CD4-positive, CD25-positive, alpha-beta regulatory T cell (primary cell): ENCODE measurements at places on chromosomes 13 and 19. TPM values are rescaled to one million over a fixed set of nuclear protein-coding genes. Genes with fewer than 3 reads are reported as not detected.

The ACER1 gene
- total RNA-seq, result 0.54 TPM

The MAST3 gene
- total RNA-seq, result 45.9 TPM

The ETV2 gene
- not detected for total RNA-seq

GRCh38 chr19:4556597-4557127 is 2.8 kb downstream of the SEMA6B start:
- no peak for DNase-seq
- no peak overlapping the region for H3K4me3 ChIP-seq
- H3K27ac ChIP-seq, result no peak overlapping the region
- no peaks in the 10 kb centered on the region for H3K36me3 ChIP-seq

- no peak for DNase-seq
- H3K27me3 ChIP-seq, result no peaks in the 10 kb centered on the region
- H3K4me1 ChIP-seq, result no peaks in the 10 kb centered on the region
- no peaks in the 10 kb centered on the region for H3K36me3 ChIP-seq
- H3K4me3 ChIP-seq, result no peak overlapping the region
These were observed 126.0 kb downstream of the RAP2A start for GRCh38 chr13:97559981-97560380.

- H3K36me3 ChIP-seq, result peaks cover 28% of the 10 kb centered on the region
- H3K4me3 ChIP-seq, result peak overlapping the region; percentile 96
- no peak for DNase-seq
- peak overlapping the region; percentile 93 for H3K27ac ChIP-seq
These were observed 919 bp downstream of the GTF3A start for GRCh38 chr13:27425158-27425917.

DNA sequence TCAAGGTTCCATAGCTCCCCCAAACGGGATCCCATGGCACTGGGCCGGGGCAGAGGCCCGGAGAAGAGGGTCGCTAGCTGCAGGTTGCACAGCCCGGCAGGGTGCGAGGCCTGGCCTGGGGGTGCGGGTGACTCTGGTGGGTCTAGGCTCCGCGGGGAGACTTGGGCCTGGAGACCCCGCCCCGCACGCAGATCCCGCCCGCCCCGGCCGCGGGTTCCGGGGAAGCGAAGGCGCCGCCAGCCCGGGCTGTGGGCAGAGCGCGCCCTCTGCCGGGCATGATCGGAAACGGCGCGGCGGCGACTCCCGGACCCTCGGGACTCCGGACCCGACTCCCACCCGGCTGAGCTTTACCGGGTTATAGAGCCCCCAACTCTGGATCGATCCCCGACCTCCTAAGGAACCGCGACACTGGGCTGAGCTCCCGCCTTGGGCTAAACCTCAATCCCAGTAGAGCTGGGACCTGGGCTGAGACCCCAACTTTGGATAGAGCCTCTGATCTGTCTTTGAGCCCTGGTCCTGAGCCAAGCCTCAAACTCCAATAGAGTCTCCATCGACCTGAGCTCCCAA is 3.1 kb upstream of the TNFAIP8L1 start:
- peak overlapping the region; percentile 37 for H3K4me3 ChIP-seq
- H3K36me3 ChIP-seq, result no peaks in the 10 kb centered on the region
- DNase-seq, result peak; percentile 73
- H3K4me1 ChIP-seq, result peaks cover 42% of the 10 kb centered on the region

- H3K4me1 ChIP-seq, result no peaks in the 10 kb centered on the region
- no peak overlapping the region for H3K4me3 ChIP-seq
- no peak for DNase-seq
- H3K27me3 ChIP-seq, result no peaks in the 10 kb centered on the region
- H3K36me3 ChIP-seq, result no peaks in the 10 kb centered on the region
These were observed 289.7 kb downstream of the SLITRK6 start for GRCh38 chr13:85509512-85509911.

GRCh38 chr19:18119717-18120105 is 22.1 kb downstream of the MAST3 start:
- H3K4me1 ChIP-seq, result peaks cover 32% of the 10 kb centered on the region
- H3K27me3 ChIP-seq, result no peaks in the 10 kb centered on the region
- DNase-seq, result peak; percentile 69
- peak overlapping the region; percentile 88 for H3K4me3 ChIP-seq
- H3K36me3 ChIP-seq, result peaks cover 31% of the 10 kb centered on the region

- no peaks in the 10 kb centered on the region for H3K4me1 ChIP-seq
- peaks cover 17% of the 10 kb centered on the region for H3K27me3 ChIP-seq
- DNase-seq, result no peak
These were observed 82.5 kb upstream of the GSX1 start for GRCh38 chr13:27709779-27710178.

GRCh38 chr13:110790371-110790770 is 76.9 kb downstream of the ING1 start:
- no peaks in the 10 kb centered on the region for H3K27me3 ChIP-seq
- H3K36me3 ChIP-seq, result no peaks in the 10 kb centered on the region
- H3K4me1 ChIP-seq, result no peaks in the 10 kb centered on the region
- no peak overlapping the region for H3K27ac ChIP-seq

- H3K4me3 ChIP-seq, result no peak overlapping the region
- DNase-seq, result no peak
- H3K36me3 ChIP-seq, result no peaks in the 10 kb centered on the region
- H3K4me1 ChIP-seq, result peaks cover 5% of the 10 kb centered on the region
- no peaks in the 10 kb centered on the region for H3K27me3 ChIP-seq
These were observed 36.7 kb upstream of the UBL3 start for GRCh38 chr13:29887030-29887557.

- H3K27ac ChIP-seq, result no peak overlapping the region
- no peaks in the 10 kb centered on the region for H3K27me3 ChIP-seq
- no peak overlapping the region for H3K4me3 ChIP-seq
- no peaks in the 10 kb centered on the region for H3K36me3 ChIP-seq
These were observed 14.1 kb upstream of the PCDH8 start for GRCh38 chr13:52862358-52863206.

DNA sequence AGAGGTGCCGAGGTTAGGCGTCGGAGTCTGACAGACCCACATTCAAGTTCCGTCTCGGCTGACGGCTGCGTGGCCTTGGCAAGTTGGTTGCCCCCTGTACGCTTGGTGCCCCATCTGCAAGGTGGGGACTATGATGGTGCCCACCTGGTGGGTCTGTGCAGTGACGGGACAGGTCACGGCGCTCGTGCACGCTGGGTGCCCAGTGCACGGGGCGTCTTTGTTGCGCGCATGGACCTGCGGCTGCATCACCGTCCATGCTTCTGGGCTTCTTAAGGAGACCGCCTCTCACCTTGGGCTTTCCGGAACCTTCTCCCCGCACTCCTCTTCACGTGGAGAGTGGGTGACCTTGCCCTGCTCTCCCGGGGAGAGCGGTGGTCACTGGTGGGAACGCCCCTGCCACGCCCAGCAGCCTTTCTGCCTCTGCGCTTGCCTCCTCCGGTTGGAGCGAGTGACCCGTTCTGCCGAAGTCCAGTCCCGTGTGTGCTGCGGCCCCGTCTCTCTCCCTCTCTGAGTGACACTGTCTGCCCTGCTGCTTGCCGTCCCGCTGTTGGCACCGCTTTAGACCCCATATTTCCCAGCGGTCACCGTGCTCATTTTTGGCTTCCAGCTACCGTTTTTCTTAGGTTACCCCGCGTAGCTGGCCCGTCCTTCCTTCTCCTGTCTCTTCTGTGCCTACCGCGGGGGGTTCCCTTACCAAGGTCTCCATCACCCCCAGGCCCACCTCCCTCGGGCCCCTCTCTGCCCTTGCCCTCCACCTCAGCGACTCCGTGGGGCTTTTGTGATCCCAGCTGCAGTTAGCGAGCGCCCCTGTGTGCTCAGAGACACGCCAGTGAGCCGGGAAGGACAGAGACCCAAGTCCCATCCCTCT is 6.4 kb downstream of the ATP11A start:
- H3K27ac ChIP-seq, result no peak overlapping the region
- H3K4me3 ChIP-seq, result no peak overlapping the region
- DNase-seq, result no peak
- no peaks in the 10 kb centered on the region for H3K27me3 ChIP-seq
- no peaks in the 10 kb centered on the region for H3K36me3 ChIP-seq
- peaks cover 15% of the 10 kb centered on the region for H3K4me1 ChIP-seq
